ENCODE measurements at places on chromosomes 7 and 10. TPM values are rescaled to one million over a fixed set of nuclear protein-coding genes. Genes with fewer than 3 reads are reported as not detected.

GRCh38 chr7:101947899-101948298 is 130.5 kb downstream of the CUX1 start:
- DNase-seq = no peak
- no peak overlapping the region for H3K4me3 ChIP-seq
- H3K4me1 ChIP-seq = peaks cover 11% of the 10 kb centered on the region
- no peak overlapping the region for H3K27ac ChIP-seq
- no peaks in the 10 kb centered on the region for H3K27me3 ChIP-seq

DNA sequence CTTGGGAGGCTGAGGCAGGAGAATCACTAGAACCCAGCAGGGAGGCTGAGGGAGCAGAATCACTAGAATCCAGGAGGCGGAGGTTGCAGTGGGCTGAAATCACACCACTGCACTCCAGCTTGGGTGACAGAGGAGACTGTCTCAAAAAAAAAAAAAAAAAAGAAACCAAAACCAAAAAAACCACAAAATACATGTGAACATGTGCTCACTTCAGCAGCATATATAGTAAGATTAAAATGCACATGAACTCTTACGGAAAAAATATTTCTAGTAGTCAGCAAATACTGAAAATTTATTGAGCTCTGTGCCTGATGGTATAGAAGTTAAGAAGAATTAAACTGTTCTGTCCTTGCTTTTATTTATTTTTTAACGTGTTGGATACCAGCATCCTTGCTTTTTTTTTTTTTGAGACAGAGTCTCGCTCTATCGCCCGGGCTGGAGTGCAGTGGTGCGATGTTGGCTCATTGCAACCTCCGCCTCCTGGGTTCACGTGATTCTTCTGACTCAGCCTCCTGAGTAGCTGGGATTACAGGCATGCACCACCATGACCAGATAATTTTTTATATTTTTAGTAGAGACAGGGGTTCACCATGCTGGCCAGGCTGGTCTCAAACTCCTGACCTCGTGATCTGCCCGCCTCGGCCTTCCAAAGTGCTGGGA is 9.6 kb upstream of the ZNF487 start:
- H3K27me3 ChIP-seq = no peaks in the 10 kb centered on the region
- no peak for DNase-seq
- no peak overlapping the region for H3K27ac ChIP-seq
- H3K4me1 ChIP-seq = peaks cover 6% of the 10 kb centered on the region

- no peaks in the 10 kb centered on the region for H3K36me3 ChIP-seq
- no peaks in the 10 kb centered on the region for H3K4me1 ChIP-seq
- no peak overlapping the region for H3K4me3 ChIP-seq
- H3K27ac ChIP-seq = no peak overlapping the region
- H3K27me3 ChIP-seq = no peaks in the 10 kb centered on the region
Observed at GRCh38 chr7:13307040-13307439, 619.6 kb downstream of the ARL4A start.

DNA sequence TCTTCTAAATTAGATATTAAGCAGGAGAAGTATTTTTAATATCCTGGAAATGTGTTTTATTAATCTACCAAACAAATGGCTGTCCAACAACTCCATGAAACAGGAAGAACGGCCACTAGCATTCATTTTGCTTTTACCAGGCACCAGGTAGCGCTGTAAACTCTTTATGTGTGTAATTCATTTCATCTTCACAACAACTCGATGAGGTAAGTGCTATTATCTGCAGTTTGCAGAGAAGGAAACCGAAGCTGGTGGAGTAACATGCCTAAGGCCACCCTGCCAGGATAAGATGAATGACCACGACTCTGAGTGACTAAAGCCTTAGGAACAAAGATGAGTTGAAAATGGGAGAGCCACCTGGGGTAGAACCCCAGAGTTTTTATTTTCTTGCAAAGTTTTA is 101.2 kb downstream of the KIAA1217 start:
- H3K27ac ChIP-seq = no peak overlapping the region
- H3K36me3 ChIP-seq = no peaks in the 10 kb centered on the region
- no peaks in the 10 kb centered on the region for H3K27me3 ChIP-seq
- H3K4me3 ChIP-seq = no peak overlapping the region
- no peak for DNase-seq

The NXPH1 gene
- total RNA-seq = not detected

The POLR2J2 gene
- 9.4 TPM for total RNA-seq

DNA sequence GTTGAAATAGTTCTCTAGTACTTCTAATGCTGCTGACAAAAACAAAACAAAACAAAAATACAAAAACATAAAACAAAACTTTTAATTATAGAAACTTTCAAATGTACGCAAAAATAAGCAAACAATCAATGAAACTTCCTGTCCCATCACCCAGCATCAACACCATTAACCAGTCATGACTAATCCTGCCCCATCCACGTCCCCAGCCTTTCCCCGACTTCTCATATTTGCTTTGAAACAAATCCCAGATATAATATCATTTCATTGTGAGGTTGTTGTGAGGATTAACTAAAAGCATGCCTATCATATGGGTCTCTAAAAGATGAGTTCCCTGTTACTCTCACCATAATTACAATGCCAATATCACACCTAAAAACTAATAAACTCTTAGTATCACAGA is 55.7 kb downstream of the CSTF2T start:
- no peaks in the 10 kb centered on the region for H3K36me3 ChIP-seq
- H3K27me3 ChIP-seq = no peaks in the 10 kb centered on the region
- no peak overlapping the region for H3K4me3 ChIP-seq
- H3K4me1 ChIP-seq = no peaks in the 10 kb centered on the region
- no peak overlapping the region for H3K27ac ChIP-seq

DNA sequence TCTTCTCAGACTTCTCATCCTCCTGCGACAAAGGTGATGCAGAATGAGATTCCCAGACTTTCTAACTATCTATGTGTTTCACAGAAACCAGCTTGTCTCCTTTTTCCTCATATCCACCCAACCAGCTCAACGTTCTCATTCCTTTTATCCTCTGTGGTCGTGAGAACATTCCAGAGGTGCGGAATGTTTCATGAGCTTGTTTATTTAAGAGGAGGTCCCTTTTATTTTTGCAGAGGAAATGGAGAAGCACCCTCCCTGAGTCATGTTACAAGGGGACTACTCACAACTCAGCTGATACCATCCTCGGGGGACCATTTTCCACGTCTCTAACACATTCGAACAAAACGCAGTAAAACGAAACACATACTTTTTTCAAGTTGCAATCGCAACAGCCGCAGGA is 93.2 kb downstream of the ZRANB1 start:
- DNase-seq = no peak
- no peaks in the 10 kb centered on the region for H3K36me3 ChIP-seq
- H3K27ac ChIP-seq = no peak overlapping the region
- no peak overlapping the region for H3K4me3 ChIP-seq
- no peaks in the 10 kb centered on the region for H3K27me3 ChIP-seq
